ENCODE measurements at places on chromosomes 12 and 14.

GRCh38 chr12:57148469-57149244 lies 1.2 kb upstream of the LRP1-AS start:
- no peak for DNase-seq

DNA sequence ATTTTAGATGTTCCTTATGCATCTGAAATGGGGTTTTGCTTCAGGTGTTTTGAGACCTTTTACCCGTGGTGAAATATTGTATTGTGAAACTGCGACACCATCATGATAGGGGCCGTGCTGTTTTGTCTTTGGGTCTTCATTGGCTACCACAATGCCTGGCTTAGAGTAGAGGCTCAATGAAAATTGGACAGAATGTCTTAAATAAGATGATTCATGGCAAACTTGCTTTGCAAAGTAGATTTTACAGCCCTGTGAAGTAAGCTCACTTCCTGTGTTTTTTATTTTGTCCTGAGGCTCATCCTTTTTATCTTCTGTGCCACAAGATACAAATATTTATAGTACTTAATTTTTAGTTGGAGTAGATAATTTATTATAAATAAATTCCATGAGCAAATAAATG lies 111.3 kb upstream of the FRMD6 start:
- no peak for DNase-seq

DNA sequence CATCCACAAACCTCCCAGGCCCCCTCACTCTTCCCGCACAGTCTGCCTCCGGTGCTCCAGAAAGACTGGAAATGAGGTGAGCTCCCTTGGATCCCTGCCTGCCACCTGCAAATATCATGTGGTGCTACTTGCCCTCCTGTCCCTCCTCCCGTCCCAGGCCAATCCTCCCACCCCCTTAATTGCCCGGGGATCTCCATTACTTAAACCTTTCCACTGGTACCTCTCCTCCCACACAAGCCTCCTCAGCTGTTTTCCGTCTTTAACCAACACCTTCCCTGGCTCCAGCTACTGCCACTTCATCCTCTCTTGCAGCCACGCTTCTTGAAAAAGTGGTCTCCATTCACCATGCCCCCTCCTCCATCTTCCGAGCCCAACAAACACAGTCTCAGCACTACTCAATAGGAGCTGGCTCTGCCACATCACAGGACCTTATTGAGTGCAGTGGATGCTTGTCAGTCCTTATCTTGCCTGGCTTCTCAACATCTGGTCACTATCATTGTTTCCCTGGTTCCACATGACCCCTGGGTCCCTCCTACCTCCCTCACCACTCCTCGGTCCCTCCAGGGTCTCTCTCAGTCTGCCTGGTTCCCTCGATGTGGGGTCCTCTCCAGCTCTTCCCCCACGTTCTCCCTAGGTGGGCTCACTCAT lies 11.5 kb downstream of the FAIM2 start:
- DNase-seq = no peak

- no peak for DNase-seq
Measured at GRCh38 chr14:93903342-93904184, 23.6 kb upstream of the FAM181A start.

DNA sequence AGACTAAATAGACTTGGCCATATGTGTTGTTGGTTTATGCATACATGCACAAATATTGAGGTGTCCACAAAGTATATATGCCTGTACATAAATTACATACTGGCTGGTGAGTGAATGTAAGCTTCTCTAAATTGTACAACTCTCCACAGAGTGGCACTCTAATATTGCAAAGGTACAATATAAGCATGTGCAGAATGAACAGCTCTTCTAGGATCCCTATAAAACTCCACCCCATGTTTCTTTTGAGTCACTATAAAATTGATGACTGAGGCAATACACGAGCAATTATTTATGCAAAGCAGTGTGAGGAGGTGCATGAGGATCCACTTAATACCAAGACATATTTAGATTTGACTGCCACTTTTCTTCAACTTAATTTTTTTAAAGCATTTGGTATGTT lies 172.2 kb downstream of the NAV3 start:
- no peak for DNase-seq

DNA sequence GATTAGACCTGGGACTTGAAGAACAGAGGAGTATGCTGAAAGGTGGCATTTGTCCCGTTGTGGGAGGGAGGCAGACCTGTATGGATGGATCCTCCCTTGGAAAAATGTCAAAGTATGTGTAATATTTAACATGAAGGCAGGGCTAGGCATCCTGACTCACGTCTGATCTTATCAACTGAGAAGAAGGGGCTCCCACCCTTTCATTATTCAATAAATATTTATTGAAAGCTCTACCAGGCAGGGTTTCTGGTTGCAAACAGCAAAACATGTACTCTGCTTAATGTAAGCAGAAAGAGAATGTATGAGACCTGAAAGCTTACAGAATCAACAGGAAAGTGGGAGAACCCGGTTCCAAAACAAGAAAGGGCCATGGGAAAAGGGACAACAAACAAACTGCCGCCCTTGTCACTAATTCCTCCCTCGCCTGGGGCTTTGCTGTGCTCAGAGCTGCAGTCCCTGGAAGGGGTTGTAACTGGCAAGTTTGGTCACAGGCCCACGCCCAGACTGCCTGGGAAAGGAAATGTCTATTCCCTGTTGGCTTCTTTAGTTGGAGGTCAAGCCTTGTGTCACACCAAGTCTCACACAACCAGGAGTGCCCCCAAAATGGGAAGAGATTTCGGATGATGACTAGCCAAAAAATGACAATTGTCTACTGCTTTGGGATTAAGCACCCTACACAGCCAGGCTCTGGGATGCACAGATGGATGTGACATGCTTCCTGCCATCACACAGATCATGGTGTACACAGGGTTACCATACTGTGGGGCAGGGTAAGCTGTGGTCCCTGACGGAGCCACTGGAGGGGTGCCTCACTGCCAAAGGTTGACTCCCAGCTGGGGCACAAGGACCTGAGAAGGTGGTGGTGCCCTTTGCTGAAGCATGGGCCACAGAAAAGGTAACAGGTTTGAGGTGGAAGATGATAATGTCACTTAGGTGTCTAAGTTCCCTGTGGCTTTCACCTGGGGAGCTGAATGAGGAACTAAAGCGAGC lies 36.8 kb downstream of the RAB35 start:
- no peak for DNase-seq

DNA sequence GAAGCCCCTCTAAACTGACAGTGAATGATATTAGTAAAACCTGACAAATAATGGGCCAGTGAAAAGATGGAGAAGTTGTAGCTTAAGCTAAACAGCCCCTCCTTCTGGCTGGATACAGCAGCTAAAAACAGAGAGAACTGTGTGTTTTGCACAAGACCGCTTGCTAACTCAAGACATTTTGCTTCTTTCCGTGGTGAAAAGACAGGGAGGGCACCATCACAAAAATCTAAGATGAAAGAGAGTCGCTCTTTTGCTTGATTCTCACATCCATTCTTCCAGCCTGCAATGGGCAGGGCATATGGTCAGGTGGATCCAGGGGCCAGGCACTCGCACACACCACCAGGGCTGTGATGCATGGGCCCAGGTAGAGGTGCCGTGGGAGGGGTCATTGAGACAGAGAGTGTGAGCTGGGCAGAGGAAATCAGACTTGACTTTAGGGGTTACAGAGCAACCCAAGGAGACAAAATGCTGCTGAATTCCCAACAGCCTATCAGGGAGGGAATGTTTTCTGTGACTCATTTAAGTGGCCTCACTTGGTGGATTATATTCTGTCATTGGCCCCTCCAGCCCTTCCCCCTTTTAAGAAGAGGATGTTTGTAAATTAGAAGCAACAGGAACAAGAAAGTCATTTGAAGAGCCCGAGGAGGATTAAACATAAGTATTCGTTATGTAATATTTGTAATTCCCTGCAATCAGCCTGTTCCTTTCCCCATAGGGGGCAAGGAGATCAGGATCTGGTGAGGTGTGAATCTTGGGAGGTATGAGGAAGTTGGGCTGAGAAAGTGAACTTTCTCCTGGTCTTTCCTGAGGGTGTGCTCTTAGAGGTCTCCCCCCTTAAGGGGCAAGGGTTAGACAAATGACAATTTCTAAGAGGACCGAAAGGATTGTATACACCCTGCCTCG lies 12.3 kb downstream of the EMP1 start:
- no peak for DNase-seq

DNA sequence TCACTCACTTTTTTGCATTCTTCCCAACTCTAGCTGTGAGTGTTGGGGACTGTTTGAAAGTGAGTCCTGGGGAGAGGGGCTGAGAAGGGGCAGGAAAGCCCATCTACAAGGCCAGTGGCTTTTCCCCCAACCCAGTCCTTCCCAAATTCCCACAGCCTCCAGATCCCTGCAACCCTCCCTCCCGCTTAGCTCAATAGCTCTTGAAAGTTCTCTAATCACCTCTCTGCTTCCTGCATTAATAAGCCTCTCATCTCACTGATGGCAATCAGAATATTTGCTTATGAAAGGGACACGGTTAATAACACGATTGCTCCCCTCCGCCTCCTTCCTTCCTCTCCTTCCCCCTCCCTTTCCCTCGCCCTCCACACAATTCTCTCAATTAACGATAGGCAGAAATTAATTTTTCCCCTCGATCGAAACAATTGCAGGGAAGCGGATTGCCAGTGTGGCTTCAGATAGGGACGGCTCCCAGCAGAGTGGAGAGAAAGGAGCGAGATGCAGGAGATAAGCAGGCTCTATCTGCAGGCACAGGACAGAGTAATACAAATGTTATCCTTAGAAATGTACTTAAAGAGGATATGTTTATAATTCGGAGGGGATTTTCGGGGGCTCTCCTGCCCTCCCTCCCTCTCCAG lies 15.1 kb upstream of the GPATCH2L start:
- no peak for DNase-seq

DNA sequence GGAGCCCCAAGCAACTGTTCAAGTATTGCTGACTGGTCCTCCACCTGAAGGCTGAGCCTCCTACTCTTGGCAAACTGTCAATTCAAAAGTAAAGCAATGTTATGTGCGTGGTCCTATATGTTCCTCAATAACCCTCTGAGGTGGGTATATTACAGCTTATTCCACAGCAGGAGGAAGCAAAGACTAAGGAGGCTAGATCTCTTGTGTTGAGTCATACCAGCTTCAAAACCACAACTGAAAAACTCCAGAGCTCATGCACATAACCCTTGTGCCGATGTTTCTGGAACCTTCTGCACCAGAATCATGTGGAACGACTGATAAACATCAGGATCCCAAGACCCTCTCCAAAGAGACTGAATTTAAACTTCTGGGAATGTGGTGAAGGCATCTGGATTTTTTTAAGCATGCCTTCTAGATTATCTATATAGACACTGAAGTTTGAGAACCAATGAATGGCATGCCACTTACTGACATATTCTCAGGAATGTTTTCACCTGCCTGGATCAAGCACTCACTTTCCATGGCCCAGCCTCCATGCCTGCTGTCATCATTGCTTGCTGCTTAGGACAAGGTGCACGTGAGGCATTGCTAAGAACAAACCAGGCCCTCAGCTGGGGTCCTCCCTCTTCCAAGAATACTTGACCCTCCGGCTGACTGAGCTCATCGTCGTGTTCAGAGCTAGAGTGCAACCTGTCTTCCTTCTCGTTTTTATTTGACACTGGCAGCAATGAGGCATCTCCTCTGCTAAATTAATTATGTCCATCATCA lies 194.7 kb downstream of the BCL11B start:
- no peak for DNase-seq

- DNase-seq = no peak
Measured at GRCh38 chr12:13942826-13943225, 38.6 kb downstream of the GRIN2B start.

DNA sequence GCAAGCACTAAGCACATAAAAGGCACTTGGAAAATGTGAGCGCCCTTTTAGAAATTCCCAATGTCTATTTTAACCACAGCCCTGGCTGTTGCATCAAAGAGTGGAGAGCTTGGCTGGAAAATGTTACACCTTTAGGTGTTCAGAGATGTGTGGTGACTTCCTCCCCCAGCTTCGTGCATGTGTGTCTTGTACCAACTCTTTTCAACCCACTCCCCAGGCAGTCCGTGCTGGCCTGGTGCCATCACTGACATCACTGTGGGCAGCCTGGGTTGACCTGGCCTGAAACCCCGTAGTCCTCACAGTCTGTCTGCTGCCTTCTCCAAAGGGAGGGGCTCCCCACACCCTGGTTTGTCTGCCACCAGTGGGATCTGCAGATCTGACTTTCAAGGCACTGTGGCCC lies 101.8 kb downstream of the SCARB1 start:
- DNase-seq = no peak

- no peak for DNase-seq
Measured at GRCh38 chr14:35375558-35376025, 29.0 kb downstream of the NFKBIA start.

DNA sequence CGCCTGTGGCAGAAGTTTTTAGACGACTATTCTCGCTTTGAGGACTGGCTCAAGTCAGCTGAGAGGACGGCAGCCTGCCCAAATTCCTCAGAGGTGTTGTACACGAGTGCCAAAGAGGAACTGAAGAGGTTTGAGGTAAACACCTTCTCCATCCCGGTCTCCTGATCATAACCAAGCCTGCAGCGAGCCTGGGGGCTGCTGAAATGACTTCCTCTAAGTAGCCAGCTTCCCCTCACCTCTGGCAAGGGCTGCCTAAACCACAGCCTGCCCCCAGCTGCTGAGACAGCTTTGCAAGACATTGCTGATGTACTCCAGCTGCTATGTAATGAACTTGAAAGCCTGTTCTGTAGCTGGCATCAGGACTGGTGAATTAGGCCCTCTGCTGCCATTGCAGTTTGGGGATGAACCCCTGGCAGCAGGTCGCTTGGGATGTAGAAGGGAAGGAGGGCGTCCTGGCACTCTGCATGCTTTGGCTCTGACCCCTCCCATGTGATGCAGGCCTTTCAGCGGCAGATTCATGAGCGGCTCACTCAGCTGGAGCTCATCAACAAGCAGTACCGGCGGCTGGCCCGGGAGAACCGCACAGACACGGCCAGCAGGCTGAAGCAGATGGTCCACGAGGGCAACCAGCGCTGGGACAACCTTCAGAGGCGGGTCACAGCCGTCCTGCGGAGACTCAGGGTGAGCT lies 84.6 kb downstream of the ESR2 start:
- no peak for DNase-seq

- no peak for DNase-seq
Measured at GRCh38 chr12:123104809-123105208, 46.1 kb downstream of the PITPNM2 start.

DNA sequence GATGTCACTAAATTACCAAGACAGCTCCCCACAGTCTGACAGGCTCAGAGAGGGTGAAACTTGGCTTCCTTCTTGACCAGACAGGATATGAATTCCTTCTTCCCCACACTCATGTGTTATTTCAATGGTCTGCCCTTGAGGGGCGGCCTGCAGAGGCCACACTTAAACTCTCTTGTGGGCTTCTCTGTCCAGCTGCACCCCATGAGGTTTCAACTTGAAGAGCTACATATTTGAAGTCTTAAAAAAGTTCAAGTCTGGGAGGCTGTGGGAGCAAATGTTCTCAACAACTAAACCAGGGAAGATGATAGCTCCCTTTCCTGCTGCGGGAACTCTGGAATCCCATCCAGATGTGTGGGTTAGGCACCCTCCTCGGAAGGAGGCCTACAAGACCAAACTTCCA lies 98.3 kb downstream of the TTC7B start:
- peak; percentile 14 for DNase-seq

- no peak for DNase-seq
Measured at GRCh38 chr14:102502571-102502970, 7.0 kb downstream of the ANKRD9 start.

DNA sequence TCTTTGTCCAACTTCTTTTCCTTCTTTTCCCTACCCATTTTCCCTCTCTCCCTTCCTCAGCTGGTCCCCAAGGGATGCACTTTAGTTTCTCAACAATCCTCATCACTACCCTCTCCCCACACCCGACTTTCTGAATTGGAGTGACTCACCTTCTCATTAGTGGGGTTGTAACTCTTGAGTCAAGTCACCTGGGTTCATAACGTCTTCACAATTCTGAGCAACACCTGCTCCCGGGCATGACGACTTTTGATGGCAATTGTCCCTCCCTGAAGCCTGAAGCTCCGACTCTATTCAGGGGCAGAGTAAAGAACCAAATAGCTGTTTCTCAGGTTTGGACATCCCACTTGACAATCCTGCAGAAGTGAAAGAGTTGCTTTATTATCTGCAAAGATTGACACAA lies 82.7 kb upstream of the OTX2 start:
- DNase-seq = no peak
